ENCODE measurements at places on chromosomes 5 and 9.
A peak's percentile ranks its signal among the peaks of the same experiment; 100 is the strongest.

DNA sequence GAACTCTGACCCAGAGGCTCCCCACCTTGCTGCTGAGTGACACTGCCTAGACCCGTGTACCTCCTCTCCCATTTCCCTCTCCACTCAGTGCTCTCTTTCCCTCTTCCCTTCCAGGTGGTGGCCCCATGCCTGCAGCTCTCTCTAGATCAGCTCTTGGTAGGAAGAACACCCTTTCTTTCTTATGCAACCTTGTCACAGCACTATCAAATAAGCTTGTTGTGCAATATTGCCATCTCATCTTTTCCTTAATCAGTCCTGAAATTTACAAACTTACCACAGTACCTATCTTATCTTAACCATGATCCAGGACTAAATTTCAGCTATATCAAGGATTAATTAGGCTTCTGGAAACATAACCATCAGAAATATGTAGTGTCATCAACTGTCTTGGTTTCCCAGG, 88.6 kb downstream of the ZFAND5 start:
- no peak for DNase-seq

DNA sequence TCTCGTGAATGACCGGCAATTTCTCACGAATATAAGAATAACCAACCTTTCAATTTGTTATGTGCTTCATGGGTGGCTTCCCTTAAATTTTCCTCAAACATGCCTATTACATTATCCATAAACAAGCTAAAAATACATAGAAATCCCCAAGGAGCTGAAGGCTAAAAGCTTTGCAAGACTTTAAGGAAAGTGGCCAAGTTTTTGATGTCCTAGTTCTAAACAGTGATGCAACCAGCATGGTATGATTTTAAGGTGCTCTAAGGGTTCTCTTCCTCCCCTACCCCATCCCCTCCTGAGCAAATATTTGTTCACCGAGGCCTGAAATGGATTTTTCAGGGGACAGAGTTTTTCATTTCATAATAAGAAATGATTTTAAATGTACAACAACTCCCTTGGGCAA, 79.8 kb downstream of the RGS7BP start:
- no peak for DNase-seq

DNA sequence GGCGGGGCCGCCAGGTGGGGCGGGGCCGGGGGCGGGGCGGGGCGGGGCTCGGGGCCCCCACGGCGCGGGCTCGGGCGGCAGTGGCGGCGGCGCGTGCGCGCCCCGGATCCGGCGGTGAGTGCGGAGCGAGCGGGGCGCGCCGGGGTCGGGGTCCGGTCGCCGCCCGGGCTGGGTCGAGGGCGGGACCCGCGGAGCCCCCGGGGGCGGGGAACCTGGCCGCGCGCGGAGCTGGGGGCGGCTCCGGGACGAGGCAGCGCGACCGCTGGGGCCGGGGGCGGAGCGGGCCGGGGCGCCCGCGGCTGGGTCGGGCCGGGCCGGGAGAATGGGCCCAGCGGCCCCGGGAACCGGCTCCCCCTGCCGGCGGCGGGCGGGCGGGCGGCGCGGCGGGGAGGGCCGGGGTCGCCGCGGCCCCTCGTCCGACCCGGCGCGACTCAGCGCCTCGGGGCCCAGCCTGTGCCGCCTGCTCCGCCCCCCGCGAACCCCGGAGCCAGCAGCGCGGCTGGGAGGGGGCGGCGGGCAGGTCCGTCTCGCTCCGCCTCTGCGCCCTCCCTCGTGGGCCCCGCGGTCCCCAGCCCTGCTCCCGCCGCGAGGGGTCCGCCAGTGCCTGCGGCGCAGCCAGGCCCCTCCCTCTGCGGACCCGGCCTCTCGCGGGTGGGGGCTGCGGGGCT, 3.1 kb downstream of the EGFL7 start:
- peak; percentile 11 for DNase-seq

GRCh38 chr9:28747351-28747985, 1174.2 kb upstream of the C9orf72 start:
- peak; percentile 17 for DNase-seq

- no peak for DNase-seq
Measured at GRCh38 chr5:6729386-6730310, 16.4 kb downstream of the TENT4A start.

DNA sequence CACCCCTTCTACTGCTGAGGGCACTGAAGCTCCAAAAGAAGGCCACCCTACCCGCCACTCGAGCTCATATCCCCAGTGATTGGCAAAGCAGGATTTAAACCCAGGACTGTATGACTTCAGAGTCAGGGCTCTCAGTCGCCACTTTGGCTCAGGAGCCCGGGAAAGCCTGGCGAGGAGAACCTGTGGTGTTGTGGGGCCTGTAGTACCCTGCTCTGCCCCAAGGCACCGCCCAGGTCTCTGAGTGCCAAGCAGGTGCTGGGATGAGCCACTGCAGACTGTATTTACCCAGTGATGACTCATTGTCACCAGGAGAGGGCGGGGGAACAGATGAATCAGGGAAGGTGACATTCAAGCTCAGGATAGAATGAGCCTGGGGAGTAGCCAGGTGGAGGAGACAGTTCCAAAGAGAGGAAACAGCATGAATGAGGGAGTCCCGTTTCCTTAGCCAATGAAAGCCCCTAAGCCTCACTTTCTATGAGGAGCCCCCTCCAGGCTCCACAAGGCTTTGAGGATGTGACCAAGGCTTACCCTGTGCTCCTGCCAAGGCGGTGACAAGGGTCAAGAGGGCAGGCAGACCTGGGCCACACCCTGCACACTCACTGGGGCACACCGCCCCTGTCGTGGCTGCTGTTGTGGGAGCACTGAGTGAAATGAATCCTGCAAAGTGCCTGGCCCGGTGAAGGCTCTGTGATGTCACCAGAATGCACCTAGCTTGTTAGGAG, 17.8 kb upstream of the DPM2 start:
- peak; percentile 87 for DNase-seq

DNA sequence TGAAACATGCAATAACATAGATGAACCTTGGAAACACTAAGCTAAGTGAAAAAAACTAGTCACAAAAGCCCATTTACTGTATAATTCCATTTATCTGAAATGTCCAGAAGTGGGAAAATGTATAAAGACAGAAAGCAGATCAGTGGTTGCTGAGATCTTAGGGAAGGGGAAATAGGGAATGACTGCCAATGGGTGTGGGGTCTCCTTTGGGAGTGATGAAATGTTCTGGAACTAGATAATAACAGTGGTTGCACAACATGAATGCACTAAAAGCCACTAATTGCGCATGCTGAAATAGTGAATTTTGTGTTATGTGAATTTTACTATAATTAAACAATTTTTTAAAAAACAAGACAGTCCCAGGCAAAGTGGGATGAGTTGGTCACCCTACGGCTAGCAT, 472.8 kb downstream of the CCDC171 start:
- DNase-seq = no peak

DNA sequence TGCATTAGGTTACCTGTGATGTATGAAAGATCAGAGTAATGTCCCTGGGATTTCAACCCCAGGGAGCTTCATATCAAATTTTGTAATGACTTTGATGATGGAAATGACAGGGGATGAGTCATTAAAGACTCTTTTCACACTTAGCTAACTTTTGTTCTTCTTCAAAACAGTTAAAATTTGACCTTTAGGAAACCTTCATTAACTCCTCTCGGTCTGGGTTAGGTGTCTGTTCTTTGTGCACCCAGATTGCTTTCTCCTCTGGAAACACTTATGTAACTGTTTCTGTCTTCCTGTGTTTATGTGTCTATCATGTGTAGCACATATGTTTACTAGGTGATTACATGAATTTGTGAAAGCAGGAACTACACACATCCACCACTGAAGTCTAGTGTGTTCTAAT, 1.6 kb downstream of the SRFBP1 start:
- DNase-seq = no peak

DNA sequence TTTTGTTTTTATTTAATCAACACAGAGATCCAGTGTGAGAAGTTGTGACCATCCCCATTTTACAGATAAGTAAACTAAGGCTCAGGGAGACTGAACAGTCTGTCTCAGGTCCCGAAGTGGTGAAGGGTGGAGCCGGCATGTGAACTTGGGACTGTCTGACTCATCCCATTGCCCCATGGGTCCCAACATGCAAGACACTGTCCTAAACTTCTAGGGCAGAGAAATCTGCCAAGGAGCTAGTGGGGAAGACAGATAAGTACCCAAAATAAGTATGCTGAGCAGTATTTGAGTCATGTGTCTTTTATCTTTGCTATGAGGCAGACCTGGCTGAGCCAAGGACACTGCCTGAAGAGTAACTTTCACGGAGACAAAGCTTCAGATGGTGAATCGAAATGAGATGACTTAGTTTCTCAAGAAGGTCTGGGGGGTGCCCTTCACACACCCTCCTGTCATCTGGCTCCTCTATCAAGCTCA, 64.3 kb upstream of the SLC25A51 start:
- DNase-seq = no peak

DNA sequence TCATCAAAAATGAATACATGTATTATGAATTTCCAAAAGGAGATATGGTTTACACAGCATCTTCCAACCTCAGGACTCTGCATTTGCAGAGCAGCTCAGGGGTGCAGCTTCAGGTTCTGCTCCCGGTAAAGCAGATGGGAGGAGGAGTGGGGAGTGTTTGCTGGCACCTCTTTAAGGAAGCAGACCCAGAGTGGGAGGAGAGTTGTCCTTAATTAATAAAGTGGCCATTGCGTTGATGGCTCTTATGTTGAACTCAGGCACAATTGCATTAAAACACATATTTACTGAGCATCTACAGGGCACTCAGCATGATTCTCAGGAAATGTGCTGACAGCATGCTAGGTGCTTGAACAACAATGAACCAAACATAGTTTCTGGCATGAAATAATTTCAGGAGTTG, 121.0 kb downstream of the PDZD2 start:
- no peak for DNase-seq

DNA sequence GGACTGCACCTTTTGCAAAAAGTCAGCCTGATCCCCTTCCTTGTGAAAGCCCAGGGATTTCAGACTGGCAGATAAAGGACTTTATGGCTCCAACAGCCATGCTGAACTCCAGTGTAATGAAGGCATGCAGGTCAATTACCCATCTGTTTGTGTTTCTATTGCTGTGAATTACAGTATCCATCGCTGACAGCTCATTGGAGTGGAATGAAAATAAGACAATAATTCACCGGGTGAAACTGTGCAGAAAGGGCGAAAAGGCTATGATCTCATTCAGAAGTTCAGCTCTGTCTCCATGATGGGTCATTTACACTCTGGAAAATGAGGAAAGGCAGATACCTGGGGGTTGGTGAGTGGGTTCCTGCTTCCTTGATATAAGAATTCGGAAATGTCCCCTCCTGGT, 148.0 kb downstream of the BRINP1 start:
- DNase-seq = no peak

DNA sequence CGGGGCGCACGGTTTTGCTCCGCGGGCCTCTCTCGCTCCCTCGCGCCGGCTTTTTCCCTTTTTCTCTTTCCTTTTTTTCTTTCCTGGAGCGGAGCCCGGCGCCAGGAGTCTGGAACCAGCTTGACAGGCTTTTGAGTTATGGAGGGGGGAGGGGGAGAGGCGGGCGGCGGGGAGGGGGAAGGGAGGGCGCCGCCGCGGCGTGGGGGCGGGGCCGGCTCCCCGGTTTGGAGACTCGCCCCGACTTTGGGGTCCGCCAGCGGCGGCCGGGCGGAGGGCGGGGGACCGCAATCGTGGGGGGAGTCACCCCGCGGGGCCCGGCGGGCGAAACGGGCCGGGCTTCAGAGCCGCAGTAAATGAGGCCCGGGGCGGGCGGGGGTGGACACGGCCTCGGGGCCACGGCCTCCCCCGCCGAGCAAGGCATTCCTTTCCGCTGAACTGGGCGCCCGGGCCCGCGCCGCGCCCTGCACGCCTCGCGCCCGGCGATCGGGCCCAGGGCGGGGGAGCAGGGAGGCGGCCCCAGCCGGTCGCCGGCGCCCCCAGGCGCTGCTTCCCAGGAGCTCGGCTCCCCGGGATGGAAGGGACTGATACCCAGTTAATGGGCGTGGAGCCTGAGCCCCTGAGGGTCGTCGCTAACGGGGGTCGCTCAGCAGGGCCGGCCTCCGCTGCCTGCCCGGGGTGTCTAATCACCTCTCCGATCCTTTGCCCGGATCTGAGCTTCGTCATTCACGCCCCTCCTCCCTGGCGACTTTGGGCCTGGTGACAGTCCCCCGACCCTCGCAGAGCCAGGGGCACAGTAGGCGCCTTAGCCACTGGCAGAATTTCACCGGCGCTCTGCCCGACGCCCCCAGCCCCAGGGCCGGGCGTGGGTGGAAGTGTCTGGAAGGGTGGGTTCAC, 138.1 kb downstream of the C9orf50 start:
- DNase-seq = peak; percentile 71

DNA sequence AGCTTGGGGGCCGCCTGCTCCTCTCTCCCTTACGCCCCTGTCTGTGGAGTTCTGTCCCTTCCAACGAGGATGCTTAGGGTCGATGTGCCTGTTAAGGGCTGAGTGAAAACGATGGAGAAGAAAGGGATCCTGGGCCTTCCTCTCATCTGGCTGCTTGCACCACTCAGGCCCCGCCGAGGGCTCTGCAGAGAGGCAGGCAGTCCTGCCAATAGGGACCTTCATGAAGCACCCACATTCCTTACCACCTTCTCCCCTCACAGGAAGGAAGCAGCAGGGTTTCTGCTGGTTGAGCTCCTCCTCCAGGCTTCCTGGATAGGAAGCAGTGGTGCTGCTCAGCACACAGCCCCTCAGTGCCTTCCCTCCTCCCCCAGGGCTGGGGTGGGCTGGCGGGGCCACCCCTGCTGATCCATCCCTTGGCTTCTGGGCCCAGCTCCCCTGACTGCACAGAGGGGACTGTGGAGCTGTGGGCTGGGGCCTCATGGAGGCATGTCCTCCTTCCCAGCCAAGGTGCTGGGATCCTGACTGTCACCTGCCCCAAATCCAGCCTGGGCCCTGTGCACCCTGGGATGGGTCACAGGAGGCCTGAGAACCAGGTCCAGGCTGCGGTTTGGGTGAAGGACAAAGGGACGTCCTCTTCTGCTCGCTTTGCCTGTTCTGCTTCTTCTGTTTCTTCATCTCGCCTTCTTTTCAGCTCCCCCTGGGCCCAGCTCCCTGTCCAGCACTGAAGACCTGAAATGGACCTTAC, 50.5 kb downstream of the AHRR start:
- no peak for DNase-seq

- peak; percentile 43 for DNase-seq
Measured at GRCh38 chr5:54309691-54310432, 511 bp downstream of the ARL15 start.

- DNase-seq = no peak
Measured at GRCh38 chr9:34227445-34227844, 48.6 kb downstream of the UBAP1 start.

GRCh38 chr9:31183866-31184265, 1200.6 kb upstream of the ACO1 start:
- DNase-seq = no peak

All from NCI-H1105 treated with DMSO at 0.1 percent for 48 hours (cell line).